ENCODE measurements at places on chromosomes 6 and 20.

- no peak for DNase-seq
Measured at GRCh38 chr20:6636209-6637159, 131.0 kb upstream of the BMP2 start.

GRCh38 chr6:23180504-23181293 is 611.3 kb downstream of the HDGFL1 start:
- no peak for DNase-seq

DNA sequence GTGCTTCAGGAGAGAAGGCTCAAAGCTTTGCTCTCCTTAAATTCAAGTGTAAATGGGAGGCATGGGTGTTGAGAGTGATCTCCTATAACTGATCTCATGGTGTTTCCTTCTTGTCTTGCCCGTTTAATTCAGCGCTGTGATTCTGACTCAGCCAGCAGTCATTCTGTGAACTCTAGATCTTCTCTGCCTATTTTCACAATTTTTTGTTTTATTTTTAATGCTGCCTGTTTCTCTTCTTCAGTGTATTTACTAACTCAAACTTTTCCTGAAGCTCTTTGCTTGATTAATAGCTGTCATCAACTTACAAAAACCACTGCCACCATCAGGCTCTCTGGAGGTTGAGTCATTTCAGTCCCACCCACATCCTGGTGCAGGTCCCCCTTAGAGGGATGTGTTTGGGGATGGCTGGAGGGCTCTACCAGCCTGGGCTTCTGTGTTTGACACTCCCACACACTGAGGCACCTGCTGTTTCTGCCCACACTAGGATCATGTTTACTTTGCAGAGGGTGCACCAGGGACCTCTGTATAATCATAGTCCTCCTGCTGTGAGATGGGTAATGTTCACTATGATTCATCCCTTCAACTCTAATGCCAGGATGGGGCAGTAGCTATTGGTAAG is 94.0 kb downstream of the SHLD1 start:
- peak; percentile 73 for DNase-seq

- no peak for DNase-seq
Measured at GRCh38 chr20:53579266-53579580, 14.4 kb downstream of the ZNF217 start.

GRCh38 chr6:38113825-38114576 is 294.5 kb downstream of the ZFAND3 start:
- no peak for DNase-seq

DNA sequence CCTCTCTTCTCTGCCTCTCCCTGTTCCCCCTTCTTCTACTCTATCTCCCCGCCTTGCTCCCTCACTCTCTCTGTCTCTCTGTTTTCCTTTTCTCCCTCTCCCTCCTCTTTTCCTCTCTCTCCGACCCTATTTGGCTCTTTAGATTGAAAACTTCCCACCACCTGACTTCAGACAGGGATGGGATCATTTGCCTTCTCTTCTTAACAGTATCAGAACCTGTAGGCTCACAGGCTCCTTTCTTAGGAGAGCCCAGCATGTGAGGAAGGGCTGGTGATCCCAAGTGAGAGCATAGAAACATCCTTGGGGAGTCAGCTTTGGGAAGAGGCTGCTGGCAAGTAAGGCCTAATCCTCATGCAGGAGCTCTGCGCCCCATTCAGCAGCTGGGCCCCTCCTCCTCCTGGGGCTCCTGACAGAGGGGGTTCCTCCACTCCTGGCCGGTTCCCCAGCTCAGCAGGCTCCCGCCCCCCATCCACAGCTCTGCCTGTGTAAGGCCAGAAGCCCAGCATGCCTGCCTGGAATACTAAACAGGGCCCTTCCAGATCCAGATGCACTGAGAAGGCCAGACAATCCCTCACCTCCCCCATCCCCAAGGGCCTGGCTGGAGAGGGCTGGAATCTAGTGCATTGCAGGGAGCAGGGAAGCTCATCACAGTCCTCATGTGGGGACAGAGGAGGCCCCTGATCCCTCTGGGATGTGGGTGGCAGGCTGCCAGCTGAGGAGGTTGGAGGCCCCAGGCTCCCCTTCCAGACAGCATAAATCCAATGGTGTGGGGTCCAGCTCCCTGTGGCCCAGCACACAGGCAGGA is 93.4 kb downstream of the PTPRT start:
- no peak for DNase-seq

DNA sequence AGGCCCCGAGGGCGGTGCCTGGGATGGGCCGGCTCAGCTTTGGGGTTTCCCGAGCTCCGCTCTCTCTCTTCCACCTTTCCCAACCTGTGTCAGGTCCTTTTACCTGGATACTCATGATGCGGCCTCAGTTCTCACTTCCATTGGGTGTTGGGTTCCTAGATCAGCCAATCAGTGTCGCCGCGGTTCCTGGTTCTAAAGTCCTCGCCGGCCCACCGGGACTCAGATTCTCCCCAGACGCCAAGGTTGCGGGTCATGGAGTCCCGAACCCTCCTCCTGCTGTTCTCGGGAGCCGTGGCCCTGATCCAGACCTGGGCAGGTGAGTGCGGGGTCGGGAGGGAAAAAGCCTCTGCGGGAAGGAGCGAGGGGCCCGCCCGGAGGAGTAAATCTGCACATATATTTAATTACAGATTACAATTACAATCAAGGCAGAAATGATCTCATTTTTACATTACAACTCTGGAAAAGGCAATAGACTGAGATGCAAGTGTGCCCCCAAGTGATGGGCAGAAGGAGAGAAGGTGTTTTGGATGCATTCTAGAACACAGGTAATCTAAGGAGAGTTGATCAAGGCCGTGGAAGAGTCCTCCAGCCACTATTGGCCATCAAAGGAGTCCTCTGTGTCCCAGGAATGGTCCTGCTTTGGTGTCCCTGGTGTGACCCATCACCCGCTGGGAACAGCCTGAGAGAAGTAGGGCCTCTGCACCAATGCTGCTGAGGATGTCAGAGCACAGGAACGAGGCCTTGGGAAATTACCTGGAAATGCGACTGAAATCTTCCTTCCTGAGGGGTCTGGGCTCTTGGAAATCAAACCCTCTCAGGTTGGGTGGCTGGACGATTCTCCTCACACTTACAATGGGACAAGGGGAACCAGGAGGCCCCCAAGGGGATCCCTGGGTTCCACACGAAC is 34.7 kb upstream of the MICB start:
- DNase-seq = peak; percentile 91

GRCh38 chr6:41784581-41785171 is 2.8 kb upstream of the TOMM6 start:
- DNase-seq = no peak

GRCh38 chr6:13188306-13188705 is 140.0 kb downstream of the TBC1D7 start:
- no peak for DNase-seq

- DNase-seq = no peak
Measured at GRCh38 chr6:111423960-111424846, 58.8 kb downstream of the REV3L start.

DNA sequence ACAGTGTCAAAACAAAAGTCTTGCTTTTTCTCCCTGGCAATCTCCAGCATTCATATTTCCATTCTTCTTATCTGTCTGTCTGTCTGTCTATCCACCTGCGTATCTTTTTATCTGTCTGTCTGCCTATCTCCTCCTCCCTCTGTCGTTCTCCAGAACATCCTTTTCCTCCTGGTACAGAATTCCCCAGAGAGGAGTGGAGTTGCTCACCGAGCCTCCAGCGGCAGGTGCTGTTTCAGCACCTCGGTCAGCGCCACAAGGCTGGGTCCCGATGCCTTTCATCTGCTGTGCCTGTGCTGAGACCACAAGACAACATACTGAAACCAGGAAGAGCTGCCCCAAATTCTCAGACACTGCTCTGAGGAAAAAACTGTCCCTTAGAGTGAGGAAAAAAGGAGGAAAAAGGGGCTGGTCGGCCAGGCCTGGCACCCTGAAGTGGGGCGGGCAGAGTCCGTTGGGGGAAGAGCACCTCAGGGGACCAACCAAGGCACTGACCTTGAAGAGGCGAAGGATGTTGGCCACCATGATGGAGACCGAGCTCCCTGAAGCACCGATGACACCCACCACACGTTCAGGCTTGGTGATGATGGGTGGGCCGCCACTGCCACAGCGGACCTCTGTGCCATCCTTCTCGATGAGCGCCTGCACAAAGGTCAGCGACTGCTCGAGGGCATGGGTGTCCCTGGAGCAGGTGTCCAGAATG is 13.3 kb downstream of the GRM4 start:
- peak; percentile 39 for DNase-seq

DNA sequence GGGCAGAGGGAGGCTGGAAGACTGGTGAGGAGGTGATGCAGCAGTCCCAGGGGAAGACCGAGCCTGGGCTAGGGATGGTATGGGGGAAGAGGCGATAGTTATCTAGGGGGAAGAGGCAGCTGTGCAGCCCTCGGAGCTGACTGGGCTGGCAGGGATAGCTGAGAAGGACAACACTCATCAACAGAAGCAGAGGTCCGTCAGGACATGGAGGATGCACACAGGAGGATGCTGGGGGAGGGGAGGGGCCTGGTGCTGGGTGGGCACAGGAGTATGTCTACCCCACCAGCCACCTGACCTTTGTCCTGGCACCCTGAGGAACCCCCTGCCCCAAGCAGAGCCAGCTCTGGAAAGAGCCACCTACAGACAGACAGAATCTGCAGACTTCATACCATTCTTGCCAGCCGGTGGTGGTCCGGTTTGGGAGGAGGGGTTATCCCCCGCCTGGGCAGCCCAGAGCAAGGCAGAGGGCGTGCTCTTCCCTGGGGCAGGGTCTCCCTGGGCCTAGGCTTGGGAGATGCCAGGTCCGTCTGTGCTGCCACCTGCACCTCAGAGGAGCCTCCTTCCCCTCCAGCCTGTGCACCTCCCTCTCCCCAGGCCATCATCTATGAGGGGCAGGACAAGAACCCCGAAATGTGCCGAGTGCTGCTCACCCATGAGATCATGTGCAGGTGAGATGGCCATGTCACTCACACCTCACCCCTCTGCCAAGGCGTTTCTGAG is 14.9 kb downstream of the EBF4 start:
- DNase-seq = no peak

GRCh38 chr6:142246960-142247359 is 54.8 kb upstream of the ADGRG6 start:
- DNase-seq = no peak

DNA sequence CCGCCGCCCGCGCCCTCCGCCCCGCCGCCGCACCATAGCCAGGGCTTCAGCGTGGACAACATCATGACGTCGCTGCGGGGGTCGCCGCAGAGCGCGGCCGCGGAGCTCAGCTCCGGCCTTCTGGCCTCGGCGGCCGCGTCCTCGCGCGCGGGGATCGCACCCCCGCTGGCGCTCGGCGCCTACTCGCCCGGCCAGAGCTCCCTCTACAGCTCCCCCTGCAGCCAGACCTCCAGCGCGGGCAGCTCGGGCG is 1.5 kb downstream of the FOXC1 start:
- no peak for DNase-seq

DNA sequence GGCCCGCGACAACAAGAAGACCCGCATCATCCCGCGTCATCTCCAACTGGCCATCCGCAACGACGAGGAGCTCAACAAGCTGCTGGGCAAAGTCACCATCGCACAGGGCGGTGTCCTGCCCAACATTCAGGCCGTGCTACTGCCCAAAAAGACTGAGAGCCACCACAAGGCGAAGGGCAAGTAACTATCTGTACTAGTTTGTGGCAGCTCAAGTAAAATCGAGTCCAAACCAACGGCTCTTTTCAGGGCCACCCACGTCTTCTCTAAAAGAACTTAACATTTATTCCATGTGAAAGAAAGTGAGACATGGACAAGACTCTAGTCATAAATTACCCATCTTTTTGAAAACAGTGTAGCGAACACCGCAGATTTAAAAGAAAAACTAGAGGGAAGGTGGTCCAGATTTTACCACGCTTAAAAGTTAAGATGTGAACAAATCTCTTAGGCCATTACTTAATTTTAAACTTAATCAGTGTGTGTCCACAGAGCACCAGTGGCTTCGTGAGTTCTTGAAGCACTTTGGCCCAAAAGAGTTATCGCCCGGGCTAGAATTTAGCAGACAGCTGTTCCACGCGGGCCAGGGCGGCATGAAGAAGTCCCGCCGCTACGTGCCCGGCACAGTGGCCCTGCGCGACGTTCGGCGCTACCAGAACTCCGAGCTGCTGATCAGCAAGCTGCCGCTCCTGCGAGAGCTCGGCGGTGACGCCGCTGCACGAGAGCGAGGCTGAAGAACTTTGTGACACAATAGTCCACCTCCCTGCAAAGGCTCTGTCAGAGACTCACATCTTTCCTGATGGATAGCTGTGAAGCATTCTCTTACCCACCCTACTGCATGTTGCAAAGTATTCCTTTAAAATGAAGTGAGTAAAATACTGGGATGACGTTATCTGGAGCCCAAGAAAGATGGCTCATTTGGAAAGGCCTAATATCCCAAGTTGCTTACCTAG is 113.9 kb upstream of the PRSS16 start:
- peak; percentile 87 for DNase-seq

GRCh38 chr20:23823621-23824324 is 2.8 kb downstream of the CST2 start:
- no peak for DNase-seq

GRCh38 chr6:40962241-40962640 is 76.8 kb downstream of the UNC5CL start:
- peak; percentile 58 for DNase-seq

GRCh38 chr6:44298055-44298803 is 14.9 kb downstream of the AARS2 start:
- no peak for DNase-seq

DNA sequence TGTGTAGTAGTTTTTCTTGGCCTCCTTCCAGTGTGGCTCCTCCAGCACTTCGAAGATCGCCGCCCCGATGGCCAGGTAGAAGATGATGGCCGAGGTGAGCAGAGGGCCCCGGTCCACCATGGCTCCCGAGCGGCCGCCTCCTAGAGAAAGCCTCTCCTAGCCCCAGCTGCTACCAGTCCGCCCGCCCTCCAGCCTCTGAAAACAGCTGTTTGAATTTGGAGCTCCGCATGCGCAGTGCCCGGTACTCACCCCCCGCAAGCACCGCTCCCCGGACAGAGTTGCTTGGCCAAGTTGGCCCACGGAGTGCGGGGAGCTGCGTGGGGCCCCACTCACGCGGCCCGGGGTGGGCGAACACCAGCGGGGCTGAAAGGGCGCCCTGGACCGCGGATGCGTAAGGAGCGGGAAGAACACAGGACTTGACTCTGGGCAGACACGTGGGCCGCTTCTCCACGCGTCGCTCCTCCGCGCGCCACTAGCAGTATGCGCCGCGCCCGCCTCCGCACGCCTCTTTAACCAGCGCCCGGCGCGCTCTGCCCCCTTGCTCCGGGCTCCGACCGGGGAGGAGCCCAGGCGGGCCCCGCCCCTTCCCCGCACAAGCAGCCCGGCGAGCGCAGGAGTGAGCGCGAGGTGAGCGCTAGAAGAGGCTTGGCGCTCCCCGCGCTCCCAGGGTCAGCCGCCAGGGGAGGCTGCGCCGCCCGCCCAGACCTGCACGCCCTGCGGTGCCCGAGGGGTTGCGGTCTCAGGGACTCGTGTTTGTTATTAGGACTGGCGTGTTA is at the start of gene KCNK5:
TSS of gene KCNK5 (minus strand) at position 484 of the 776 bp plus-strand sequence. CDS start at position 120, 364 bp downstream.
- DNase-seq = peak; percentile 90
